Fibroblast of skin of left quadriceps (primary cell): ENCODE measurements at places on chromosomes 5 and 9.
A peak's percentile ranks its signal among the peaks of the same experiment; 100 is the strongest.

- DNase-seq: no peak
Measured at GRCh38 chr5:116621599-116621998, 47.0 kb upstream of the SEMA6A start.

DNA sequence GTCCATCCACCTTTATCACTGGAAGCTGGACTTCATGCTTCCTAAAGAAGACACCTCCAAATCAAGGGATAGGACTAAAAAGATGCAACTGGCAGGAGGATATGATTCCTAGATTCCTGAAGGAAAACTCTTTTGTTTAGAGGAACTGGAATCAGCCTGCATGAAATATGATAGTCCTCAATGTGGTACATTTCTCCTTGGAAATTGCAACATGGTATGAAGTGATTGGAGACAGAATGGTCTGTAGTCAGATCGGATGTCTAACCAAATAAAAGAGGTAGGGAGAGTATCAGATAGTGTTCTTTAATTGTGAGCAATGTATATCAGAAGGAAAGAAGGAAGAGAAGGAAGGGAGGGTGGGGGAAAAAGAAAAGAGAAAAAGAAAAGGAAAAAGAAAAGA, 116.1 kb upstream of the FSTL4 start:
- no peak for DNase-seq

DNA sequence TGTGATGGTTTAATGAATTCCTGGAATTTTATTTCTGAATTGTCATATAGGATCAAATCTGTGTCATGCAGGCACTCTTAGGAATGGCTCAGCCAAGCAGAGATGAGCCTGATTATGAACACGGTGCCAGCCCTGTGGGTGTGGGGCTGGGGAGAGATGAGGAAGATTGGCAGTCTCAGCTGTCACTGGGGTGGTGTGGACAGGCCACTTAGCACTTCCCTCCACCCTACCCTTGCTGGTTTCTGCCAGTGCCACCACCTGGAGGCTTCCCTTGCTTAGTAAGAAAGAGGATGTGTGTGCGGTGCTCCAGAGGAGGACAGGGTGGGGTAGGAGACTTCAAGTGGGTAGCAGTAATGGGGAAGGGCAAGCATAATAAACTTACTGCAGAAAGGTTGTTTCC, 226.6 kb downstream of the CD180 start:
- no peak for DNase-seq

GRCh38 chr9:126658956-126659555, 45.3 kb downstream of the LMX1B start:
- DNase-seq: no peak

DNA sequence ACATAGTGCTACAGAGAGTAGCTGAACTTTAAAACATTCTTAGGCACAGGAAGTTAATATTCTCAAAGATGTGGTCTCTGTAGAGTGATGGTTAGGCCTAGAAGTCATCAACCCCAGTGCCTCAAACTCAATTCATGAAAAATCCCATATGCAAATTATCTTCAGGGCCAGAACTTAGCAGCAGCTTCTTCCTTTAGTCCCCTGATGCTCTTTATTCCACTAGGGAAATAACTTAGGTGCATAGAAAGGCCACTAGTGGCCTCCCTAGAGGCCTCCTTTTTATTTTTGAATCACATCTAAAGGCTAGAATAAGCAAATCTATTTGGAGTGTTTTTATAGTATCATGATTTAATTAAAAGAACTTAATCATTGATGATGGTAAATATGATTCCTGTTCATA, 88.3 kb downstream of the GIN1 start:
- no peak for DNase-seq

GRCh38 chr9:29439961-29440360, 1866.7 kb upstream of the C9orf72 start:
- DNase-seq: peak; percentile 1

DNA sequence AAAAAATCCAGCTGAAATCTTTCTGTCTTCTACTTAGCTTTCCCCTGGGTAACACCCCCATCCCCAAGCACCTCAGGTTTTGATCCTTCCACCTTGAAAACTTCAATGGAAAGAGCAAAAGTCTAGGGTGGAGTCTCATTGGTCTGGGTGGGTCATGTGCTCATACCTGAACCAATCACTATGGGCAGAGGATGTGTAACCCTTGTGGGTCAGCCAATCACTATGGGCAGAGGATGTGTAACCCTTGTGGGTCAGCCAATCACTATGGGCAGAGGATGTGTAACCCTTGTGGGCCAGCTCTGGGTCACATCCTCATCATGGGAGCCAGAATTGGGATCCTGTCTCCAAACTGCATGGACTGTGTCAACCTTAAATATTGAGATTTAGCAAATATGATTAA, 18.5 kb downstream of the NAIF1 start:
- no peak for DNase-seq
